ENCODE measurements at places on chromosomes 13 and 19.

- peak; percentile 29 for DNase-seq
These were observed 379.4 kb downstream of the KLF12 start for GRCh38 chr13:73754727-73755292.

DNA sequence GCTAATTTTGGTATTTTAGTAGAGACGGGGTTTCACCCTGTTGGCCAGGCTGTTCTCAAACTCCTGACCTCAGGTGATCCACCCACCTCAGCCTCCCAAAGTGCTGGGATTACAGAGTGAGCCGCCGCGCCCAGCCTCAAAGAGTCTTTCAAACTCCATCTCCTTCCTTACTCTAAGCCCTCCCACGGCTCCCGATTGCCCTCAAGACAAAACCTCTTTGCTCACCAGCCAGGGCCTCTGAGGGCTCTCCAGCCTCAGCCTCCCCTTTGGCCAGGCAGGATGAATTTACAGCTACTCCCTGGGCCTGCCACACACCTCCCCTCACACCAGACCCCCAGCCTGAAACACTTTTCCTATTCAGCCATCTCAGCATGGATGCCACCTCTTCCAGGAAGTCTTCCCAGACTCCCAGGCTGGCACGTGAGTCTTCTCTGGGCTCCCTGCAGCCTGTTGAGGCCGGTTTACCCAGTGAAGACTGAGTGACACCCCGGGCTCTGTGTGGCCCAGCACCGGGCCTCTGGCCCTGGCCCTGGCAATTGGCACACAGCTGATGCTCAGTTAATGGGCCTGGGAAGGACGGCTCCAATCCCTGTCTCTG lies 7.6 kb downstream of the PRSS57 start:
- no peak for DNase-seq

DNA sequence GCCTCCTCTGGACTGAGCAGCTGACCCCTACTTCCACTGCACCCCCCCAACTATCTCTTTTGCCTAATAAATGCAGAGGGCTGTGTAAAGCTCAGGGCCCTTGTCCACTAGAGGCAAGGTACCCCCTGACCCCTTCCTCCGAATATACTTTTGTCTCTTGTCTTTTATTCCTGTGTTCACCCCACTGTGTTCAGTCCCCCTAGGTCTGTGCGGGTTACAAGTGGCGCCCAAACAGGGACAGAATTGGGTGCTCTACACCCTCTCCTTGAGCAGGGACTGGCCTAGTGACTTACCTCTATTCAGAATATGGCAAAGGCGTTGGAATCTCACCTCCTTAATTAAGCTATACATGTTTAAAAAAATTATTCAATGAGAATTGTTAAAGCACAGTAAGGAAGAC lies 15.0 kb downstream of the ZNF350 start:
- DNase-seq, result no peak

DNA sequence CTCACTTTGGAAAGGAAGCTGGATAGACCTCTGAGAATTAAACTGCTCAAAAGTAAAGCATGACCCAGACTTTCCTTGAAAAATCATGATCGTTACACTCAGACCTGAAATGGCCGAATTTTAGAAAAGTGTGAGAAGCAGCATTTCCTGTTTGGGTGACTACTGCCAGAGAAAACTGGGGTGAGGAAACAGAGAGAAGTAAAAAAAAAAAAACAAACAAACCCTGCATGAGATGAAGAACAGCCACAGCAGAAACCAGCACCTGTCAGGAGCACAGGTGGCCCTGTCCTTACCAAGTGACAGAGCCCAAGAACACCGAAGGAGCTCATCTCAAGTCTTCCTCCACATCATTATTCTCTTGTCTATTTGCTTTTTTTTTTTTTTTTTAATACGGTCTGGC lies 12.0 kb upstream of the ADPRHL1 start:
- DNase-seq, result no peak

DNA sequence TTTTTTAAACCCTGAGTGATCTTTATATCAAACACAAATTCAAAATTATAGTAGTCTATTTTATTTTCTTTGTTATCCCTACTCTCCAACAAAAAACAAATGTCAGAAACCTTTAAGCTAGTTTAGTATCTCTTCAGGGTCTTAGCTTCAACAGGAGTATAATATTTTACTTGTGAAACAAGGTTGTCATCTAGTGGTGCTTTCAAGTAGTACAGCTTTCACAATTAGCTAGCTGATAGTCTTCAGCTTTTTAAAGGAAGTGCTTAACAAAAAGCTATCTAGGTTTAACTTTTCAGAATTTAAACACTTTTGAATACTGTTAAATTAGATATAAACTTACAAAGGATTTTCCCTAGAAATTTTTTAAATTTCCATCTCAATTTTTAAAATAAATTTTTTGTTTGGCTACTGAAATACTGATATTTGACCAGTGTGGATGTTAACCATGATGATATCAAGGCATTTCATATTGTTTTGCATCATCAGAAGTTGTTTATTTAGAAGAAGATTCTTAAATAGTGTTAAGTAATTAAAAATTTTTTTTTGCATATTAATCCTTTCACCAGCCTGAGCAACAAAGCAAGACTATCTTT lies 34.2 kb downstream of the TDRD3 start:
- peak; percentile 8 for DNase-seq

GRCh38 chr13:26538363-26539317 lies 18.8 kb upstream of the WASF3 start:
- no peak for DNase-seq

DNA sequence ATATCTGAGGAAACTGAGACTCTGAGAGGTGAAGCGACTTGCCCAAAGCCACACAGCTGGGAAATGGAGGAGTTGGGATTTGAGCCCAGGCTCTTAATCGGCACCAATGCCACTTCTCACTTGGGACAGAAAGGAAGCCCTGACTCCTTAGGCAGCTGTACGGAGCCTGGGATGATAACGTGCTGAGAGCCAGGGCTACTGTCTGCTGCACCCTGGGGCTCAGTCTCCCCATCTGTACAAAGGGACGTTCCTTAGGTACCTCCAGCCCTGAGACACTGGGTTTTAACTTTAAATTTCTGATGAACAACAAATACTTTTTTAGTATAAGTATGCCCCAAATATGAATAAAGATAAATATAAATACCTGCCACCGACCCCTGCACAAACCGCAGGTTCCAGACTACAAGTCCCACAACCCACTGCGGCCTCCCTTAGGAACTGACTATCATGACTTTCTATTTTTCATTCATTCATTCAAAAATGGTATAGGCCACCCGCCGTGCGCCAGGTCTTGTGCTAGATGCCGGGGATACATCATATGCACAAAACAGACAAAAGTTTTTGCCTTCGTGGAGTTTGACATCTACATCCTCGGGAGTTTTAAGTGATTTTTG lies 776 bp upstream of the NCLN start:
- peak; percentile 67 for DNase-seq

DNA sequence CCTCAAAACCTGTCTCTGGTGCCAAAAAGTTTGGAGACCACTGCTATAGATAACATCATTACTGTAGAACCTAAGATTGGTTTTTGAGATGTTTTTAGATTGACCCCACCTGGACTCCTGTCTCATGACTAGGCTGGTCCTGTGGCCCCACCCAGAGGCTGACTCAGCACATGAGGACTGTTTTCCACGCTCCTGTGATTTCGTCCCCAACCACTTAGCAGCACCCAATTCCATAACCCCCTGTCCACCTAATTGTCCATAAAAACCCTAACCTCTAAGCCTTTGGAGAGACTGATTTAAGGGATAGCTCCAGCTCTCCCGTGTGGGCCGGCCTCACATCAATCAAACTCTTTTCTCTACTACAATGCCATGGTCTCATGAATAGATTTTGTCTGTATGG lies 25.6 kb upstream of the GAS6 start:
- no peak for DNase-seq

DNA sequence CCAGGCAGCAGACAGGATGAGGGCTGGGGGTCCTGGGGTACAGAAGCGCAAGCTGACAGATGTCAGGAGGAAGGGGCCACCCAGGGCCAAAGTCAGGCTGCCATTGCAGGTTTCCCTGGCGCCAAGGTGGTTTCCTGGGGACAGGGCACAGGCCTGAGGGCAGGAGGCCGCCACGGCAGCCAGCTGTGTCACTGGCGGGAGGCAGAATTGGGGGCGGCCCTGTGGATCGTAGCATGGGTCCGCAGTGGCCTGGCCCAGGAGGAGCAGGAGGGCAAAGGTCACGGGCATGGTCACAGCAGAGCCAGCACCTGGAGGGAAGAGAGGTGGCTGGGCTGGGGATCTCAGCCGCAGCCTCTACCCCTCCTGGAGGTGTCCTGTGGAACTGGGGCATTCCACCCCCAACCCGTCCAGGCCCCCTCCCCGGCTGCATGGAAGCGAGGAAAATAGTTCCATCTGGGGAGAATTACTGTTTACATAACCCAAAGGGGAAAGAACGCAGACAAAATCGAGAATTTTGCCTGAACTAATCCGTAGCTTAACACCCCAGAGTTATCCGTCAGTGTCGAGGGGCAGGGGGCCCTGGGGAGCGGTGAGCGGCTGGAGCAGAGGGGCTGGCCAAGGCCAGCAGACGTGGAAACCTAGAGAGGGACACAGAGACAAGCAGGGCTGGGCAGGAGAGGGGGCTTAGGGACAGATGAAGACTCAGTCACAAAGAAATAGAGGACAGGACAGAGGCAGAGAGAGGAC lies 1.9 kb downstream of the NTN5 start:
- DNase-seq, result no peak

DNA sequence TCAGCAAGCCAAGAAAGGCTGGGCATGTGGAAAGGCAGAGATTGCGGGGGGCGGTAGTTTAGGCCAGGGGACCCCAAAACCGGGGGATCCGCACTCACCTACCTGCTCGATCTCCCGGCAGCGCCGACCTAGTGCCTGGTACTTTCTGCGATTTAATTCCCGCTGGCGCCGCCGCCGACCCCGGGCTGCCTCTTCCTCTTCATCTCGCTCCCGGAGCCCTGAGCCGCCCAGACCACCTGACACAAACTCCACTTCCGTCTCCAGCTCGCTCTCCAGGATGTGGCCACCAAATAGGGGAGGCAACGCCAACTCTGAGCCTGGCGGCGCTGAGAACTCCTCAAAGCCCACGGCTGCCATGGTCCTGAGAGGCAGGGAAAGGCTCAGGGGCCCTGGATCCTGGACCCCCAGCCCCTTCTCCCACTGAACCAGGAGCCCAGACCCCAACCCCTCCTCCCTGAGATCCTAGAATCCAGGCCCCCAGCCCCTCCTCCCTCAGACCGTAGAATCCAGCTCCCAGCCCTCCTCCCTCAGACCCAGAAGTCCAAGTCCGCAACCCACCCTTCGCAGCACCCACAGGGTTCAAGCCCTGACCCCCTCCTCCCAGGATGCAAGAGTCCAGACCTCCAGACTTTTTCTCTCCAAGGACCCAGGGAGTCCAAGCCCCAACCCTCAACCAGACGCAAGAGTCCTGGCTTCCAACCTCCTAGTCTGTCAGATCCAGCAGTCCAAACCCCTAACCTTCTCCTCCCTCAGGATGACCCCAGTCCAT lies 933 bp downstream of the TFPT start:
- DNase-seq, result no peak

DNA sequence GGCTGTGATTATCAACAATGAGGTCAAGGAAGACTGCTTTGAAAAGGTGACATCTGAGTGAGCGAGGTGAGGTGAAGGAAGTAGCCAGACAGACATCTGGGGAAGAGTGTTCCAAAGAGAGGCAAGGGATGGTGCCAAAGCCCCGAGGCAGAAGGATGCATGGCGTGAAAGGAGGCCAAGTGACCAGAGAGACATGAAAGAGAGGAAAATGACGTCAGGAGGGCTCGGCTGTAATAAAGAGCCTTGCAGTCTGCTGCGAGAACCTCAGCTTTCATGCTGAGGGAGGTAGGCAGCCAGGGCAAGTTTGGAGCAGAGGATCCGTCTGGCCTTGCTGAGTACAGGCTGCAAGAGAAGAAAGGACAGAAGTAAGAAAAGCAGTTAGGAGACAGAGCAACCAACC lies 50.8 kb downstream of the FOXO1 start:
- DNase-seq, result no peak

DNA sequence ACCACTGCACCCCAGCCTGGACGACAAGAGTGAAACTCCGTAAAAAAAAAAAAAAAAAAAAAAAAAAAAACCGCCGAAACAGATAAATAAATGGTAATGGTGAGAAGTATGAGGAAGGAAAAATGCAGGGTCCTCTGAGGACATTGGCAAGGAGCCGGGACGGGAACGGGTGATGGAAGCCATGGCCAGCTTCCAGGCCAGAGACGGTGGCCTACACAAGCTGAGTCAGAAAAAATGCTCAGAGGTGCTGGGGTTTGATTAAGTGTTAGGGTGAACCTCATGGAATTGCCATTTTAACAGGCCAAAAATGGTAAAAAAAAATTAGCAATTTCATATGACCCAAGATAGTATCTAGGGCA lies 866 bp upstream of the ZSWIM4 start:
- DNase-seq, result no peak

DNA sequence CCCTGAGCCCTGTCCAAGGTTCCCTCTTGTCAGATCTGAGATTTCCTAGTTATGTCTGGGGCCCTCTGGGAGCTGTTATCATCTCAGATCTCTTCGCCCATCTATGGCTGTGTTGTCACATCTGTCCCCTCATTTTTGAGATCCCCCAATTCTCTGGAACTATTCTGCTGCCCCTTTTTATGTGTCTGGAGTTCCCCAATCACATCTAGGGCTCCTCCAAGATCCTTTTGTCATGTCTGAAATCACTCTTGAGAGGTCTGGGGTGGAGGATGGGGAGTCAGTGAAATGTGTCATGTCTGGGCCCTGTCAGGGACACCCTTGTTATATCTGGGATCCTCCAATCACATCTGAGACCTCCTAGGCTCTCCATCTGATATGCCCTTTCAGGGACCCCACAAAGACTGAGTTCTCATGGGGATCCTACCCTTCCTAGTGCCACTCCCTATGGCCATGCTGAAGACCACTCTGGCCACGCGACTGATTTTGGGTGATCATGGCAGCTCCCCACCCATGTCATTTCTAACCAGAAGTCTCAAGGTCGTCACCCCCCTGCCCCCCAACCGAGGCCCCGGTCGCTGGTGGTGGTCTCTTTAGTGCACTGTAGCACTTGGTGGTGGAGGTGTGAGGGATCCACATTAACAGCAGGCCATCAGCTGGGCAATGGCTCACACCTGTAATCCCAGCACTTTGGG lies 3.8 kb upstream of the MYBPC2 start:
- no peak for DNase-seq

DNA sequence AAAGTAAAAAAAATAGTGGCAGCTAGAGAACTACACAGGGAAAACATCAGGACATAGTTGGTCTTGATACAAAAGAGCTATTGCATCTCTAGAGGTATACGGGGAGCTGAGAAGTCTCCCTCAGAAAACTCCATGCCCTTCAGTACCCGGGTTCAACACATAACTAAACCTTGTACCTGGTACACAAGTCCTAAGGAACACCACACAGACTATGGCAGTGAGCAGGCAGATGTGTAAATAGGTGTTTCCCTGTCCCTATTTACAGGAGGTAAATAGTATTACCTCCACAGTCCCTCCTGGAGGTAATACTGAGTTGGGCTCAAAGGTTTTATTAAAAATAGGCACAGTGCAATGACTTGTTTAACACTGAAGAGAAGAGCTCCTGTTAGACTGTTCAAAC lies 5.9 kb downstream of the FGF14 start:
- no peak for DNase-seq

- DNase-seq, result no peak
These were observed 1.9 kb upstream of the SLITRK1 start for GRCh38 chr13:83884141-83884540.
